Mucosa of gallbladder (tissue), 1 donor: ENCODE measurements at places on chromosomes 1 and 21.

DNA sequence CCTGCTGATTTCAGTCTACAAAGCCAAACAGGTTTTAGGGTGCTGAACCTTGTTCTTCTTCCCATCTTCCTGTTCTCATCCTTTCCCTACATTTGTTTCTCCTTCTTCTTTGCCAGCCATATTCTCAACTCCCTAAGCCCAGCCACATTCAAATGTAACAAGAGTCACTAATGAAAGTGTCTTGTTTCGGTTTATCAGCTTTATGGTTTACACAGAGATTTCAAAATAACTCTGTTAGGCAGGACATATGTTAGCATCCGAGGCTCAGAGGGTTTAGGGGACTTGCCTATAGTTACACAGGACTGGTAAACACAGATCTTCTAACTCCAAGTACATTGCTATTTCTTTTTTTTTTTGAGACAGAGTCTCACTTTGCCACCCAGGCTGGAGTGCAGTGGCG lies 61.3 kb downstream of the NDUFS5 start:
- DNase-seq = no peak

DNA sequence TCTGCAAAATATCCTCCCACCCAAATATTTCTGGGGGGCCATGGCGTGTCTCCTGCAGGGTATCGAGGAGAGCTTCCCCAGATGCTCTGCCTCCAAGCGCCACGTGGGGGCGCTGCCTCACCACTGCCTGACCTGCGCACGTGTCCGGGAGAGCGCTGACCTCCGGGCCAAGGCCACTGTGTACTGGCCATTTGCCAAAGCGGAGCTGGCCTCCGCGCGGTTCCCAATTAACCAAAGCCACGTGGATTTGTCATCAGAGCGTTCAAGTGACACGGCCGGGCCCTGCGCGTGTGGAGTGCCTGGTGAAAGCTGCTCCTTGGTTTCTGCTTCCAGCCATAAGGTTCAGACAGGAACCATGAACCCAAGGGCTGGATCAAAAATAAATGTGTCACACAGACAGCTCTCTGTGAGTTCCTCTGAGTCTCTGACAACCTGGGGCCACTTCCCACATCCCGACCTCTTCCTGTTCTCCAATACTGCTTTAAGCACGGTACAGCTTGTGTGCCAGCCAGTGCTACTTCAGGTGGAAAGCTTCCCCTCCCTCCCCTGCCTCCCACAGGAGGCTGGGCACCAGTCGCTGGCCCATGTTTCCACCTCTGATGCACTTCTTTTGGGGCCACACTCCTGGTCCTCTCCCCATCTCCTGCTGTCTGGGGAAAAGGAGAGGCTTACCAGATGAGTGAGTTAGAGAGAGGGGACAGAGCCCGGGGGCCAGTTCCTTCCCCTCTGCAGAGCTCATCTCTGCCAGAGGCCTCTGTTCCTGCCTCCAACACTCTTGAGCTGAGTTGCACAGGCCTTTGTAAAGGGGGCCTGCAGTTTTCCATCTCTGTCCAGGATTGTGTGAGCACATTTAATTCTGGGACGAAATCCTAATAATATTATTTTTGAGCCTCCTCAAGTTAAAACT lies 26.1 kb downstream of the ZP4 start:
- DNase-seq = peak; percentile 70

- peak; percentile 40 for DNase-seq
These were observed 65.5 kb upstream of the CR1L start for GRCh38 chr1:207579436-207579799.

DNA sequence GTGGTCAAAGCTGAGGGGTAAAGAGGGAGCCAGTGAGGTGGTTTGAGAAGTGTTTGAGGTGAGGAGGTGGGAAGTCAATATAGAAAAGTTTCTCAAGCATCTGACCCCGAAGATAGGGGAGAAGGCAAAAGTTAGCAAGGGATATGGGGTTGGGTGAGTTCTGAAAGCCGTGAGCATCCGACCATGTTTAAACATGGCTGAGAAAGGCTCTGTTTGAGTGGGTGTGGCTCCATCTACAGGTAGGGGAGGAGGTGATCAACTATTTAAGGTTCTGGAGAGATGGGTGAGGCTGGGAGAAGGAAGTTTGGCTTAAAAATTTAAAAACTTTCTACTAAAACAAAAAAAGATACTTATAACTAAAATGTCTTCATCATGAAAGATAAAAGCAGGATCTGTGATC lies 273.8 kb downstream of the KCNJ6 start:
- DNase-seq = no peak

DNA sequence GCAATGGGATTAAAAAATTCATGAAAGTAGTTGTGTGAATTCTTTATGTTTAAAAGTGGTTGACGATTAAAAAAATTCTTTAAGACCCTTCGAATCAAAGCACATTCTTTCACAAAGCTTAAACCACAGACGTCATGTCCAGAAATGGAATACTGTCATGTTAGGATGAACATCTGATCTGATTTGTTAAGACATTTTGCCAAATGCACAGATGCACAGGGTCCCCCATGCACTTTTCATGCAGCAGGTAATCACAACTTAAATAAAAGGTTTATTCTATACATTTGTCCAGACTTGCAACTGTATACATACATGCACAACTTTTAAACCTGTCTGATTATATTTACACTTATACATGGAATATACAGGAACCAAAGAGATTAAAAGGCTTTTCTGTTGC lies 103.3 kb downstream of the NRIP1 start:
- DNase-seq = no peak

DNA sequence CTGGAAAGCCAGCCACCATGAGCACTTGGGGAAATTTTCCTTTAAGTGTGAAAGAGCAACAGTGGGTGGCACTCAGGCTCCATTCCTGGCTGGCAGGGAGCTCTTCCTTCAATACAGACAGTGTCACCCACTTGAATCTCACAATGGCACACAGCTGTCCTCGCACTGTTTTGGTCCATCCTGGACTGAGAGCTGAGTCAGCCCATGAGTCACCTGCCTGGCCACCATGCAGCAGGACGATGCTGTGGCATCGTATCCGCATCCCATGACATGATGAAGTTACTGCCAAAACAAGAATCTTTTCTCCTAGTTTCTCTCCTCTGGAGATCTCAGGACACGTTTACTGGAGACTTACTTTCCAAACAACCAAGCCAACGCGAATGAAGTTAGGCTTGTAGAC lies 6.0 kb downstream of the TMPRSS2 start:
- DNase-seq = peak; percentile 59

GRCh38 chr1:100463791-100464424 lies 74.0 kb upstream of the GPR88 start:
- peak; percentile 40 for DNase-seq

- peak; percentile 51 for DNase-seq
These were observed 48.8 kb downstream of the LAMC2 start for GRCh38 chr1:183234660-183235476.

- DNase-seq = no peak
These were observed 6.9 kb downstream of the FMO2 start for GRCh38 chr1:171191992-171192391.

DNA sequence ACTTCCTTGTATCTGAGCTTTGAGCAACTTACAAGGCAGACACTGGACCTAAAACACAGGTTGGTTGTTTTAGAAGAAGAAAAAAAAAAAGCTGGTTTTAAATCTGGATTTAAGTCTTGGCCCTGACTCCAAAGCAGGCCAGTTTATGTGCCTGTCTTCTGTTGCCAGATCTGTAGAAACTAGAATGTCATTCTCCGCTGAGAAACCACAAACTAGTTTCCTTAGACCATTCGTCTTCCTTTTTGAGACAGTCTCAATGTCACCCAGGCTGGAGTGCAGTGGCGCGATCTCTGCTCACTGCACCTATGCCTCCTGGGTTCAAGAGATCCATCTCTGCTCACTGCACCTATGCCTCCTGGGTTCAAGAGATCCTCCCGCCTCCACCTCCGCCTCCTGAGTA lies 33.9 kb downstream of the APP start:
- DNase-seq = no peak

- no peak for DNase-seq
These were observed 47.1 kb downstream of the PTGS2 start for GRCh38 chr1:186633116-186633515.

GRCh38 chr21:21860888-21861287 lies 862.7 kb downstream of the NCAM2 start:
- DNase-seq = no peak

GRCh38 chr1:103513711-103514110 lies 11.8 kb upstream of the RNPC3 start:
- DNase-seq = no peak

DNA sequence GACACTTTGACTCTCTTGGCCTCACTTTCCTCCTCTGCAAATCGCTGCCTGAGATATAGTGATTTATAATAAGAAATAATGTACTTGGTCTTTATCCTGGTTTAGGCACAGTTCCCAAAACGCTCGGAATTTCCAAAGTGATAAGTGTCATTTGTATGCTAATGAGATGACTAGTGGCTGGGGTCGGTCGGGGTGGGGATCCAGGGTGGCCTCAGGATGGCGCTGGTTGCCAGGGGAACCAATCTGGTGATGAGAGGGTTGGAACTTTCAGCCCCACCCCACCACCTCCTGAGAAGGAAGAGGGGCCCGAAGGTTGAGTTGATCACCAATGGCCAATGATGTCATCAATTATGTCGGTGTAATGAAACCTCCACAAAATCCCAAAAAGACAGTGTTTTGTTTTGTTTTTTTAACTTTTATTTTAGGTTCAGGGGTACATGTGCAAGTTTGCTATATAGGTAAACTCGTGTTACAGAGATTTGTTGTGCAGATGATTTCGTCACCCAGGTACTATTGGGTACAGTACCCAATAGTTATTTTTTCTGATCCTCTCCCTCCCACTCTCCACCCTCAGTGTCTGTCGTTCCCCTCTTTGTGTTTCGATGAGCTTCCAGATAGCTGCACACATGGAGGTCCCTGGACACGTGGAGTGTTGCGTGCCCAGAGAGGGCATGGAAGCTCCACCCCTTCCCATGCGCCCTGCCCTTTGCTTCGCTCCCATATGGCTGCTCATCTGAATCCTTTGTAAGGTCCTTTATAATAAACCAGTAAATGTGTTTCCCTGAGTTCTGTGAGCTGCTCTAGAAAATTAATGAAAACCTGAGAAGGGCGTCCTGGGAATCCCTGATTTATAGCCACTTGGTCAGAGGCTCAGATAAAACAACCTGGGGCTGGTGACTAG lies 97.2 kb downstream of the KCNN3 start:
- DNase-seq = no peak

DNA sequence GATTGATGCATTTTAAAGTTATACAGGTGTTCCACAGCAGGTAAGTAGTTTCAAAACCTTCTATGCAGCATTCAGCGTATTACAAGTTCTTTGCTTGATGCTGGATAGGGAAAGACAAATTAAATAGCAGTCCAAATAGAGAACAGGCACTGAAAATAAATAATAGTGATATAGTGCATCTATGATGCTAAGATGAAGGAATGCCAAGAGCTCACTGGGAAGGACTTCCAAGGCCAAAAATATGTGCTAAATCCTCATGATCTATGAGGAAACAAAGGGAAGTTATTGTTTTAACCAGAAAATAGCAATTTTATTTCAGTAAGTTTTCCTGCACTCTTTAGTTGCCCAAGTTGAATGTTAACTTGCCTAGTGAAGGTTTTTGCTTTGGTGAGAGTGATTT lies 127.8 kb upstream of the GREM2 start:
- no peak for DNase-seq

- no peak for DNase-seq
These were observed 130.5 kb downstream of the BACH1 start for GRCh38 chr21:29429218-29429617.

- DNase-seq = no peak
These were observed 24.6 kb upstream of the COL9A2 start for GRCh38 chr1:40341491-40342380.

- peak; percentile 36 for DNase-seq
These were observed 13.7 kb upstream of the CPLANE2 start for GRCh38 chr1:16250524-16251251.

DNA sequence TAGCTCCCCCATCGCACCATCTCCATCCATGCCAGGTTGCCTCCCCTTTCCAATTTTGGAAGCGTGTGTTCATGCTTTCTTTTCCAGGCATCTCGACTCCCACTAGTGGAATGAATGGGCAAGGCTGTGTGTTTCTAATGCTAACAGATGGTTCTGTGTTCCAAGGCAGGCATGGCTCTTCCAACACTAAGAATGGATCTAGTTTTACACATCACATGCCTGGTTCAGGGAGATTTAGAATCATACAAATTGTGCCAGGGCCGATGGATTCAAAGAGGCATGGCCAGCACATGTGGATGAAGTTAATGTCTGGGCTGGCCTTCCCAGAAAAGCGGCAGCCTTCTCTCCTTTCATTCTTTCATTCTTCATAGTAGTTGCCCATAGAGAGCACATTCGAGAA lies 438.7 kb downstream of the PRDM2 start:
- no peak for DNase-seq

DNA sequence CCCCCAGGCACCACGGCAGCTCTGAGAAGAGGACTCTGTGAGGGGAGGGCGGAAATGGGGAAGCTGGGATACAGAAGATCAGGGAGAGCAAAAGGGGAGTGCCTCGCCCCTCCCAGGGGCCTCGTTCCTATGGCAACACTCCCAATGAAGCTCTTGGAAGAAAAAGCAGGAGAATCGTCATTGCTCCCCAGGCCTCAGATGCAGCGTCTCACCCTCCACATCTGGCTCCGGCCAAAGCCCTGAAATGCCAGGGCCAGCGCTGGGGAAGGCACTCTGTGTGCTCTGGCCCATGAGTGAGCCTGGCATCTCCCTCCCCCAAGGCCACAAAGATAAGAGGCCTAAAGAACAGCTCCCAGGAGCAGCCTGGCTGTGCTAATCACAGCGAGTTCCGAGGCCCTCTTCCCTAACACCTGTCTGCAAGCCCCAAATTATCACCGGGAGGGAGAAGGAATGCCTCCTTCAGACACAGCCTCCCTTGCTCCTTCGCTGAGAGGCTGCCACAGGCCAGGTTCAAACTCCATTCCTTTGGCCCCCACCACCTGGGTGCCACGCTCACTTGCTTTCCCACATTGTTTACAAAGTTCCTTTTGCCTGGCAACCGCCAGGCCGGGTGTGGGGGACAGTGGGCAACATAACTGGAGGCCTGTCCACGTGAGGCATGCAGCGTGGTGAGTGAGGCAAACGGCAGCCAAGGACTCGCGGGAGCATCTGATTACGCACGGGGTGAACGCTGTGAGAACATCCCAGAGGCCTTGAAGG lies 27.8 kb downstream of the ECE1 start:
- peak; percentile 77 for DNase-seq

GRCh38 chr1:59690171-59690930 lies 124.4 kb upstream of the HOOK1 start:
- no peak for DNase-seq

- DNase-seq = no peak
These were observed 61.4 kb upstream of the S1PR1 start for GRCh38 chr1:101175466-101175865.

DNA sequence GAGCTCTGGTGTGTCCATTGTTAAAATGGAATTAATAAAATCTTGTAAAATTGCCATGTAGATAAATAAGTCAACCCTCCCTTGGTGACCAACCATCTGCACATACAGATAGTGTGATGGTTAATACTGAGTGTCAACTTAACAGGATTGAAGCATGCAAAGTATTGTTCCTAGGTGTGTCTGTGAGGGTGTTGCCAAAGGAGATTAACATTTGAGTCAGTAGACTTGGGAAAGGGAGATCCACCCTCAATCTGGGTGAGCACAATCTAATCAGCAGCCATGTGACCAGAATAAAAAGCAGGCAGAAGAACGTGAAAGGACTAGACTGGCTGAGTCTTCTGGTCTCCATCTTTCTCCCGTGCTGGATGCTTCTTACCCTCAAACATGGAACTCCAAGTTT lies 174.8 kb downstream of the LTN1 start:
- no peak for DNase-seq
